AG09319 (cell line): ENCODE measurements at places on chromosomes 7 and 10.

- DNase-seq = peak; percentile 15
Measured at GRCh38 chr10:23158370-23158769, 33.7 kb upstream of the PTF1A start.

DNA sequence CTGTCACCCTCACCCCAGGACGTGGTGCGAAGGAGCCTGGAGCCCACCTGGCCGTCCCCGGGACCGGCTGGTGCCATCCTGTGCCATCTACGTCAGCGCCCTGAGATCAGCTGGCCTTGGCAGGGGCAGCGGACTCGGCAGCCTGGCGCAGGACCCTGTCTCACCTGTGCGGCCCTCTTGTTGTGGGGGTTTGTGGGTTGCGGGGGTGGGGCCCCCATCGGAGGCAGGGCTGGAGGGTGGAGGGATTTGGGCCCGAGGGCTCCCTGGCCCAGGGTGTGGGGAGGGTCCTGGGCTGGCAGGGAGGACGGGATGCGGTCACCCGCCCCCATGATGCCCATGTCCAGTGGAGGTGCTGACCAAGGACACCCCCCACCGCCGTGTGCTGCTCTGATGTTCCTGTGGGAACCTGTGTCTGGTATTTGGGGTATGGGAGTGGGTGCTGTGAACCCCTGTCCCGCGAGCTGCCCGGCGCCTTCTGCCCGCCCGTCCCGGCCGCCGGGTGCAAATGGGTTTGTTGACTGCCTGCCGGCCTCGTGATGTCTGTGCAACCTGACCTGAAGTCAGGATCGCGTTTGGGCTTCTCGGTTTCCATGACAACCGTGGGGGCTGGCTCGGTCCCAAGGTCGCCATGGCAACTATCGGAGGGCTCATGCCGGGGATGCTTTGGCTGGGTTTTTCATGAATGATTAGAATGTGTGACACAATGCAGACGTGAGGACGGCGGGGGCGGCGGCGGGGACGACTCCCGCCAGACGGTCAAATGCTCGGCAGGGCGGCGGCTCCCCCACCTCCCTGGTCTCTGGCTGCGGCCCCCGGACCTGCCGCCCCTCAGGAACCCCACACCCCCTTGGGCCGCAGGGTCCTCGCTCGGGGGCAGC is 7.3 kb downstream of the MAFK start:
- DNase-seq = peak; percentile 89

DNA sequence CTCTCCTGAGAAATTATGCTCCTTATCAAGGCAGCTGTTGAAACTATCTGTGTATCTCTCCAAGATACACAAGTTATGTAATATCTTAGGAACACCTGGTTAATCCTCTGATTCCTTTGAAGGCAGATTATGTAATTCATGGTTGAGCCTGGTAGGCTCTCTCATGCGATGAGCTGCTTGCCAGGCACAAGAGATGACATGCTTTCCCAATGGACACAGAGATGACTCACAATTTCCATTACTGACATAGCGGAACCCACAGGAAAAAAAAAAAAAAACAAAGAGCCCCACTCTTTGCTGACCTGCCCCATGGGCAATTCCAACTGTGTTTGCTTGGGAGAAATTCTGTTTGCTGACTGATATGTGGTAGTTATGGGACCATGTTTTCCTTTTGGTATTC is 736.4 kb upstream of the PHF14 start:
- DNase-seq = no peak

GRCh38 chr10:103545771-103546281 is 52.3 kb downstream of the NEURL1 start:
- no peak for DNase-seq

- no peak for DNase-seq
Measured at GRCh38 chr10:116947841-116948529, 57.0 kb downstream of the SHTN1 start.

DNA sequence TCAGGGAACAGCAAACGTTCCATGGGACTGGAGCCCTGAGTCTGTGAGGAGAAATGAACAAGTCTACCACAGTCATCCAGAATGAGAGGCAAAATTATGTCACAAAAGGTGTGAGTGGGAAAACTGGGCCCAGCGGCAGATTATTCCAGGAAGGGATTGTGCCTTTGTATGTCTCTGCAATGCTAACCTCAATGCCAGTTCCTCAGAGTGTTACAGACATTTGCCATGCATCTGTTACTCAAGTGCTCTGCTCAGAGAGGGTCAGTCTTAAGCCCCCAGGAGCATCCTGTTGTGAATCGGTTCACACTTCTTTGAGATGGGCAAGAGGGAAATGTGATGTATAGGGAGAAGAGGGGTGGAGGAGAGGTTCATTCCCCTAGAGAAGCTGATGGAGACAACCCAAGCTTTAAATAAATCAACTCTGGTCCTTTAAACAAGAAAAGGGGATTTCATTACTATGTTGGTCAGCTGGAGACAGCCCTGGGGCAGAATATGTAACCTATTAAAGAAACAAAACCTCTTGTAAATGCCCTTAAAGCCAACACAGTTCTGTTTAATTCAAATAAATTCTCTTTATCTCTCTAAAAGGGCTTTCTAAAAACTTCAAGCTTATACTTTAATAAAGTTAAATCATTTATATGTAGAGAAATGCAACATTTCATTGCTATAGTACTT is 85.9 kb upstream of the GRB10 start:
- no peak for DNase-seq

DNA sequence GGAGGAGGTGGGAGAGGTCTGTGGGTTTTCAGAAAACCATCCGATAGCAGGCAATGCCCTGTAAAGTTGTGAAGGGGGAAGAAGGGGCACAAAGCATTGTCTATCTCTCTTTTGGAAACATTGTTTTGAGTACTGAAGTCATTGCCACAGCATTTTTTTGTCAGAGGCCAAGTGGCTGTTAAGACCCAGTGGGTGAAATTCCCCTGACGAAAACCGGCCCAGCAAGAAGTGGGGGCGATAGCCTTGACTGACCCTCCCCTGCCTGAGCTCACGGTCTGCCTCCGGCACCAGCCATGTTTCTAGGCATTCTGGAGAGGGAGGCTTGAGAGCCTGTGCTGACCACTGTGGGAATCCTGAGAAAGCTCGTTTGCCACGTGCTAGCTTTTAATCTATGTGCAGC is 144.7 kb downstream of the RPS24 start:
- DNase-seq = no peak

DNA sequence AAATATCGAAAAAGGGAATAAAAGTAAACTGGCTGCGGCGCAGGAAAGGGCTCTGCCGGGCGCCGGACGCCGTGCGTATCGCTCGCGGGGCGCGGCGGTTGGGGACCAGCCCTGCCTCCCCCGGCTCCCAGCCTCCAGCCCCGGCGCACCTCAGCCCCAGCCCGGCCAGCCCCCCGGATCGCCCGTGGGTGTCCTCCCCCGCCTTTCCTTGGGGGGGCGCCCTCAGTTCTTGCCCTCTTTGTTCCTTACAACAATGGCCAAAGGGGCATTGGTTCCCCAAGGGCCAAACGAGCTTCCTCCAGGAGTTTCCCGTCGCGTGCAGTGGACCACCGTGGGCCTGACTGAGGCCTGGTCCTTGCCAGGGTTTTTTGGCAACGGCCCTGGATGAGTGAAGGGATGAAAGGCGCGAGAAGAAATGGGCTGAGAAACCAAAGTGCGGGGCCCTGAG is 1.2 kb downstream of the MACROH2A2 start:
- DNase-seq = no peak

- no peak for DNase-seq
Measured at GRCh38 chr7:92404170-92404614, 43.1 kb upstream of the GATAD1 start.

GRCh38 chr7:134908289-134908688 is 78.0 kb upstream of the AGBL3 start:
- no peak for DNase-seq

- DNase-seq = no peak
Measured at GRCh38 chr10:60267802-60268201, 121.9 kb downstream of the ANK3 start.

- peak; percentile 40 for DNase-seq
Measured at GRCh38 chr7:2873686-2874551, 29.8 kb upstream of the GNA12 start.

DNA sequence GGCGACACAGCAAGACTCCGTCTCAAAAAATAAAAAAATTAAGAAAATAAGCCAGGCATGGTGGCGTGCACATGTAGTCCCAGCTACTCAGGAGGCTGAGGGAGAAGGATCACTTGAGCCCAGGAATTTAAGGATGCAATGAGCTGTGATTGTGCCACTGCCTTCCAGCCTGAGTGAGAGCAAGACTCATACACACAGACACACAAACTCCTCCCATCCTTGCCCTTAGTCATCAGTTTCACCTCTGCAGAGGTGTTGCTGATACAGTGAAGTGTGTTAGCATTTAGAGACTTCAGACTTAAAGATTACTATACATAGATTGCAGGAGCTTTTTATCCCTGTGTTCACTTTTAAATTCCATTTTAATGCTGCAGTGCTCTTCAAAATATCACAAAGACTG is 5.5 kb upstream of the H2AZ2 start:
- no peak for DNase-seq

DNA sequence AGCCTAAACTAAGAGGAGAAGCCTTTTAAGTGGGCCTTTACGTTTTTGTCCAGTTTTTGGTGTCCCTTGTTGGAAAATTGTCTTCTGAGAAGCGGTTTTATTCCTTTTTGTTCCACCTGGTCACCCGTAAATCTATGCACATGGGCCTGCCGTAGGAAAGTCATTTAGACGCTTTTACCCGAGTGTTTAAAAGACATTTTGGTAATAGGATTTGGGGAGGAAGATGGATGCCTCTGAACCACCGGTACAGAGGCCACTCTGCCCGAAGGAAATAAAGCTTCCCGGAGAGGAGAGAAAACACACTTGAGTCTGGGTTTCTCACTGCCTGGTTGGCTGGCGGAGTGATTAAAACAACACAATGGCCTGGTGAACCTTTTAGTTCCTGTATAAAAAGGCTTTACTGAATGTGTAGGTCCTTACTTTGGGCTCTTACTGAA is 760 bp downstream of the THNSL1 start:
- DNase-seq = no peak

DNA sequence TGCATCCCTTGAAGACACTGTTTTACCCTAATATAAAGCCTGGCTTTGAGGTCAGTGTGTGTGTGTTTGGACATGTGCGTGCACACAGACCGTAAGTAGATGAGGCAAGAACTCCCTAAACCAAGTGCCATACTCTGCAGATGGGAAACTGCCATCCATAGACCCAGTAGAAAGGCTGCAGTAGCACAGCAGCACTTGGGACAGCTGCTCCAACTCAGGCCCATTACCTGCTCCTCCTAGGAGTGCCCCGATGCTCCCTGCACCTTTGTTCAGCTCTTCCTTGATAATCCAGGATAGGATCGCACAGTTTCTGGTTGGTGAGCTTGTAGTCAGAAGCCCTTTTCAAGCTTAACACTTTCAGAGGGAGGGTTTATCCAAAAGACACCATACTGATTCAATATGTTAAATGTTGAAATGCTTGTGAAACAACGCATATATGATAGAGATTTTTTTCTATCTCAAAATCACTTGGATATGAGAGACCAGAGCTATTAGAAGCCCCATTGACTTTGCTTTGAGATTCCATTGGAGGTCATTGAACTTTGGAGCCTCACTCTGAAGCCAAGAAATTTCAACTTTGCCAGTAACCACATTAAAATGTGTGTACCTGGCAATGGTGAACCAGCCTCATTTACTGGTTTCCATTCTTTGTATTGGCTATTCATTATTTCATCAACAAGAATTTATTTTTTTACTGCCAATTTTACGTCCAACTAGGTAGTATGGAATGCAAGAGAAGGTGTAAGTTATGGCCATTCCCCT is 757.0 kb upstream of the GALNT17 start:
- no peak for DNase-seq

GRCh38 chr10:91208642-91209041 is 11.8 kb upstream of the PCGF5 start:
- DNase-seq = no peak
